ENCODE measurements at places on chromosomes 13 and 19. TPM values are rescaled to one million over a fixed set of nuclear protein-coding genes. Genes with fewer than 3 reads are reported as not detected.
A peak's percentile ranks its signal among the peaks of the same experiment; 100 is the strongest.

The LGI4 gene
- total RNA-seq = 15.1 TPM

GRCh38 chr13:52723181-52723580 is 16.4 kb downstream of the CNMD start:
- DNase-seq = no peak

DNA sequence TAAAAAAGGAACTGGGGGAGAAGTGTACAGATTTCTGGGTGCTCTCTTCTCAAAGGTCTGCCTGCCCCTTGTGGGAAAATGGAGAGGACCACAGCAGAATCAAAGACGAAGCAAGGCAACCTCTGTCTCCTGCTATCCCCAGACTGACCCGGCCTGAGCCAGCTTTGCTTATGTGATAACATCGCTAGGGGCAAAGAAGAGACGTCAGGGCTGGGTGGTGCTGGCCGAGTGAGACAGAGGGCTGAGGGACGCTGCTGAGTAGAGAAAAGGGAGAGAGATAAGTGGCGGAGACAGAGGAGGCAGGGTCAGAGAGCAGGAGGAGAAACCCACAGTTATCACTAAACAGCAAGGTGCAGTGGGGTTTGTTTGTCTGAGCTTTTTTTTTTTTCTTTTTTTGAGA is 4.6 kb upstream of the MUC16 start:
- DNase-seq = no peak

DNA sequence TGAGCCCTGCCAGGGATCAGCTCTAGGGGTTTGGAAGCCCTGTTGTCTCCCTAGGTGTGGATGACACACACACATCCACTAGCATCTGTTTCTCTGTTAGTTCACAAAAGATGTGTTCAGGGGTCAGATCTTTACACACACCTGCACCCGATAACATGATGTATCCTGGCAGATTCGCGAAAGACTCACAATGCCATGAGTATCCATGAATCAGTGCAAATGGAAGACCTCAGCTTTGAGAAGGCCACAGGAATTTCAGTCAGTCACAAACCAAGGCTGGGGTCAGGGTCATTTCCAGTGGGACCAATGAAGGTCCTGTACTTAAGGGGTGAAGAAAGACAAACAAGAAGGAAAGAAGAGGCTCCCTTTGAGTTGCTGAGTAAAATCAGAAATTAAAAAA is 898.2 kb downstream of the UQCRFS1 start:
- no peak for DNase-seq

The MCEMP1 gene
- total RNA-seq = not detected

DNA sequence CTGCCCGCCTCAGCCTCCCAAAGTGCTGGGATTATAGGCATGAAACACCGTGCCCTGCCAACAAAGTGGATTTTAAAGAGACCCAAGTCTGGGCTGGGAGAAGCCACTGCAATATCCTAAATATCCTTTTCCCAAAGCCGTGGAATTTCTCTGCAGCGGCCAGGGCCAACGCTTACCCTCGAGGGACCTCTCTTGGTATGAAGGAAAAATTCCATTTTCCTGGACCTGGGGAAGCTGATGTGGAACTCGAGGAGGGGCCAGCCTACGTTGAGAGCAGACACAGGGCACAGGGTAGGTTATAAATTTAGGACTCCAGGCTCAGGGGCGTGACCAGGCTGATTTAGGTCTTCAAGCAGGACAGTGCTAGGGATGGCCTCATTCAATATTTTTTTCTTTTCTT is 17.7 kb upstream of the UPF1 start:
- DNase-seq = no peak

DNA sequence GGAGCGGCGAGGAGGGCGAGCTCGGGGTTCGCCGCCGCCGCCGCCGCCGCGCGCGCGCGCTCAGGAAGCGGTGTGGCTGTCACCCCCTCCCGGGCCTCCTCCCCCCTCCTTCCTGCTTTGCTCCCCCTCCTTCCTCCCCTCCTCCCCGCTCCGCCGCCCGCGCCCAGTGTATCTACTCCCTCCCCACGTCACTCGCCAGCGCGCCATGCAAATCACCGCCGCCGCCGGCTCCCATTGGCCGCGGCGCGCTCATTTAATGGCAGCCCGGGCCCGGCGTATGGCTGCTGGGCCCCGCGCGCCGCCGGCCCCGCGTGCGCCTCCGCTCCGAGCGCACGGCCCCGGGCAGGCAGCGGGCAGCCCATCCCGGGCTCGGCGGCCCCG is 335 bp upstream of the SOX1 start:
- DNase-seq = peak; percentile 83

The PIH1D1 gene
- 153 TPM for total RNA-seq

The DACH1 gene
- 0.37 TPM for total RNA-seq

- no peak for DNase-seq
Measured at GRCh38 chr13:93945621-93946020, 533.9 kb downstream of the DCT start.

- no peak for DNase-seq
Measured at GRCh38 chr13:39451301-39451700, 151.7 kb downstream of the LHFPL6 start.

GRCh38 chr19:6076675-6077463 is 33.4 kb downstream of the RFX2 start:
- no peak for DNase-seq

- DNase-seq = no peak
Measured at GRCh38 chr13:32047793-32048192, 16.2 kb downstream of the FRY start.

The TLE2 gene
- total RNA-seq = 20.0 TPM

DNA sequence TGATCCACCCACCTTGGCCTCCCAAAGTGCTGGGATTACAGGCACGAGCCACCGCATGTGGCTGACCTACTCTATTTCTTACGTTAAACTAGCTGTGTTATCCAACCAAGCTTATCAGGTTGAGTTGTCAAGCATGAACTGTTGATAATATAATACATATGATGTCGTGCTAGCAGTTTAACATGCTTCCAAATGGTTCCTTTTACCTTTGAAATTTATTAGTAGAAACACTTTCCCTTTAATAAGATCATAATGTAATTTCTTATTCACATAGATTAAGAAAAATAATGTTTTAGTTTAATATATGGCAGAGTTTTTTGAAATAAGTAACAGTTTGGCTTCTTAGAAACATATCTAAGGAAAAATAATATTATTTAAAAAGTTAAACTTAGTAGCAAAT is 34.4 kb upstream of the VWA8 start:
- no peak for DNase-seq

The ZNF135 gene
- total RNA-seq = 5.6 TPM

DNA sequence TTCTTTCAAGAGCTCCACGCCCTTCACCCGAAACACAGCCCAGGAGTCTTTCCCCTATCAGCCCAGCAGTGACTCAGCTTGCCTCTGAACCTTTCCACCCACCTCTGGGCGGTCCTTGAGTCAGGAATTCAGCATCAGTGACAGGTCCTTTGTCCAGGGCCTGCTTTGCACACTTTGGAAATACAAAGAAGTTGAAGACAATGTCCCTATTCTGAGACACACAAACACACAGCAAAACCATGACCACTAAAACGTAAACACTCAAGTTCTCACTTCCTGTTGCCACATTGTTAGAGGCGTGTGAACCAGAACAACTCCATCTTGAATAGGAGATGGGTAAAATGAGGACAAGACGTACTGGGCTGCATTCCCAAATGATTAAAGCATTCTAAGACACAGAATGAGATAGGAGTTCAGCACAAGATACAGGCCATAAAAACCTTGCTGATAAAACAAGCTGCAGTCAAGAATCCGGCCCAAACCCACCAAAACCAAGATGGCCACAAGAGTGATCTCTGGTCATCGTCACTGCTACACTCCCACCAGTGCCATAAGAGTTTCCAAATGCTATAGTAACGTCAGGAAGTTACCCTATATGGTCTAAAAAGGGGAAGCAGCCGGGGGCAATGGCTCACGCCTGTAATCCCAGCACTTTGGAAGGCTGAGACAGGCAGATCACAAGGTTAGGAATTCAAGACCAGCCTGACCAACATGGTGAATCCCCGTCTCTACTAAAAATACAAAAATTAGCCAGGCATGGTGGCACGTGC is 49.2 kb upstream of the ATP12A start:
- DNase-seq = no peak

DNA sequence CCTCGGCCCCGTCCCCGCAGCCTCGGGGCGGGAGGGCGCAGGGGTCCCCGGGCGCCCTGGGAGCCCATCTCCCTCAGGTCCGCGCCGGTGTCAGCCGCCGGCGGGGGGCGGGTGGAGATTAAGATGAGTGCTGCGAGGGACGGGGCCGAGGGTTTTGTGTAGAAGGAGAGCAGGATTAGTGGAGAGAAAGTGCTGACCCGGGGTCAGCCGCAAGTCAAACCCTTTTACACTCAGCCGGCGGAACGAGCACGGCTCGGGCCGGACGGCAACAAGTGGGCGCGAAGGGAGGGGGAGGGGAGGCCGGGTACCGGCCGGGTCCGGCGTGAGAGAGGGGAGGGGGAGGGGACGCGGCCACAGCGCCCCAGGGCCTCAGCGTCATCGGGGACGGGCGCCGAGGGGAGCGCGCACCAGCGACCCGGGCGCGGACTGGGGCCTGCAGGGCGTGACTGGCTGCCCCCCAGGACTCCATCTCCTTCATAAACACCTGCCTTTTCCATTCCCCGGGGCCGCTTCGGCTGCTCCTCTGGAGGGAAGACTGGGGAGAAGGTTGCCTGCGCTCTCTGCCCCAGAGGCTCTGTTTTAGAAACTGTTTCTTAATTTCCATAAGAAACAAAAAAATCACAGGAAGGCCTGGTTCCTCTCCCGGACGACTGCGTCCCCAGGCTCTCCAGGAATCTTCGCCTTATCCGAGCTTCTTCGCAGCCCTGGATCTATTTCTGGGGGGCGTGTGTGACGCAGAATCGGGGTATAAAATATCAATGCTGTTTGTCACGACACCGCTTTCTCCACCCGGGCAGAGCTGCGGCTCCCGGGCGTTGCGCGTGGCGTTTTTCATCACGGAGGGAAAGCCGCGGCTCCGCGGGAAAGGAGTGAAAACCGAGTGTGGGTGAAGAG is 6.5 kb downstream of the SOX1 start:
- peak; percentile 78 for DNase-seq

The ZNF823 gene
- 5.4 TPM for total RNA-seq

- no peak for DNase-seq
Measured at GRCh38 chr13:35835989-35836388, 295.2 kb downstream of the DCLK1 start.

DNA sequence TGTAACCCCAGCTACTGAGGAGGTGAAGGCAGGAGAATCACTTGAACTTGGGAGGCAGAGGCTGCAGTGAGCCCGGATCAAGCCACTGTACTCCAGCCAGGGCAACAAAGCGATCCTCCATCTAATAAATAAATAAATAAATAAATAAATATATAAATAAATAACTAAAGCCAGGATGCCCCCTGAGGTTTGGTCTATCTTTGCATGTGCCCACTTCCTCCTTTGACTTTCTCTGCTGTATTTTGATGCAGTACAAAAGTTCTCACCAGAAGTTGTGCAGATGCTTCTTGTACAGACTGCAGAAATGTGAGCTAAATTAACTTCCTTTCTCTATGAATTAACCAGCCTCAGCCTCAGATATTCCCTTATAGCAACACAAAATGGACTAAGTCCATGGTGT is 6.5 kb upstream of the N4BP2L2 start:
- DNase-seq = no peak

DNA sequence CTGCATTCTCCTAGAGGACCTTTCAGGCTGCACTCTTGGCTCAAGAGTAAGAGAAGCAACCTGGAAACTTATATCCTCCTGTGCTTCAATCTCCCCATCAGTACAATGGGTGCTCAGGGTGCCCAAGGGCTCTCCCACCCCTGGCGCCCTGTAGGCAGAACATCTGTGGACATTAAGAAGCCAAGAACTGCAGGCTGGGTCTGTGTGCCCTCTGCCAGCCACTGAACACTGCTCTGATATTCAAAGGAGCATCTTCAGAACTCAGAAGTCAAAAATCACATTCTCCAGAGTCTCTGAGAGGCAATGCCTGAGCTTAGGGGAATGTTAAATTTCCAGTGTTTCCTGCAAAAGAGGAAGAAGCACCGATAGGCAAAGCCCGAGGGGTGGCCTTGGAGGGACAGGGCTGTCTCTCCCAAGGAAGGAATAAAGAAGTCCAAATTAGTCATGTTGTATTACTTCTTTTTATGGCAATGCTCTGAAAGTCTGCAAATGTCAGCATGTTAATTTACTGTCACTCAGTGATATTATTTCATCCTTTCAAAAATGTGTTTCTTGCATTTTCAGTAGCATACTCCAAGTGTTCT is 88.1 kb downstream of the TSHZ3 start:
- no peak for DNase-seq

The SHISA2 gene
- total RNA-seq = 20.5 TPM

DNA sequence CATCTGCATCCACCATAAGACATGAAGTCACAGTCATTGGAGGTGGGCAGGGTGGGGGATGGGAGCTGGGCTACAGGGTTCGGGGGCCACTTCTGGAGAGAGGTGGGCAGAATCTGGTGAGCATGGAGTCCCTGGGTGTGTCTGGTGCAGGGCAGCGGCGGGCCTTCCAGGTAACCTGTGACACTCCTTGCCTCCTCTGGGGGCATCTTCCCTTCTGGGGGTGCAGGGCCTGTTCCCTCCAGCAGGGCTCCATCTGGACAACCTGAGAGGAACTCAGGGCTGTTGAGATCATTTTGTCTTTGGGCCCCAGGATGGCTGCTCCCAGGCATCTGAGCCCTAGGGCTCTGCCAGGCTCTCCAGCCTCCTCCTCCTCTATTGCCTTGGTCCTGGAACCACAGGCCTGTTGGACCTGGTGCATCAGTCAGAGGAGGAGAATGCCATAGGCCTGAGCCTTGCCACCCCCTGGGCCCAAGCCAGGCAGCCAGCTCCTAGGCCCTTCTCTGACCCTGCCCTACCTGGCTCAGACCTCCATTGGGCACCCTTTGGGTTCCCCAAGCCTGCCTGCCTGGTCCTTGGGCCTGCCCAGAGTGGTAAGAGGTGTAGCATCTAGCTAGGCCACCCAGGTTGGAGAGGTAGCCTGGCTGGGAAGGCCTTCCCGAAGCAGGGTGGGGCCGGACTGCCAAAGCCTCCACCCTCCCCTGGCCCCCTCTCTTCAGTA is 13.4 kb downstream of the LYL1 start:
- peak; percentile 76 for DNase-seq

- peak; percentile 15 for DNase-seq
Measured at GRCh38 chr13:110017379-110017778, 231.0 kb upstream of the IRS2 start.

The CADM4 gene
- 13.3 TPM for total RNA-seq

DNA sequence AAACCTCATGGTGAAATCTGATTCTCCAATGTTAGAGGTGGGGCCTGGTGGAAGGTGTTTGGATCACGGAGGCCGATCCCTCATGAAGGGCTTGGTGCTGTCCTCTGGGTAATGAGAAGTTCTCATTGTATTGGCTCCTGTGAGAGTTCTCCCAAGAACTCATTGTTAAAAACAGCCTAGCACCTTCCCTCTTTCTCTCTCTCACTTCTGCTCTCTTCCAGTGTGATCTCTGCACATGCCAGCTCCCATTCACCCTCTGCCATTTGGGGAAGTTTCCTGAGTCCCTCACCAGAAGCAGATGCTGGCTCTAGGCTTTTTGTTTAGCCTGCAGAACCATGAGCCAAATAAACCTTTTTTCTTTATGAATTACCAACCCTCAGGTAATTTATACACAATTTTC is 3.1 kb upstream of the SUCLA2 start:
- DNase-seq = no peak

GRCh38 chr19:1253514-1254080 is 5.2 kb downstream of the MIDN start:
- no peak for DNase-seq

GRCh38 chr19:55373993-55374757 is 2.5 kb upstream of the TMEM190 start:
- no peak for DNase-seq

- DNase-seq = peak; percentile 96
Measured at GRCh38 chr19:48489608-48490216, 20.5 kb downstream of the CYTH2 start.

The LYPD3 gene
- total RNA-seq = 3.1 TPM

GRCh38 chr19:17339088-17339741 is 1.9 kb downstream of the GTPBP3 start:
- peak; percentile 84 for DNase-seq

GRCh38 chr13:28432816-28433560 is 61.9 kb downstream of the FLT1 start:
- no peak for DNase-seq

The LSR gene
- 130 TPM for total RNA-seq
